ENCODE measurements at places on chromosomes 16 and 17.

GRCh38 chr16:68395815-68396214, 52.5 kb downstream of the SMPD3 start:
- DNase-seq, result no peak

DNA sequence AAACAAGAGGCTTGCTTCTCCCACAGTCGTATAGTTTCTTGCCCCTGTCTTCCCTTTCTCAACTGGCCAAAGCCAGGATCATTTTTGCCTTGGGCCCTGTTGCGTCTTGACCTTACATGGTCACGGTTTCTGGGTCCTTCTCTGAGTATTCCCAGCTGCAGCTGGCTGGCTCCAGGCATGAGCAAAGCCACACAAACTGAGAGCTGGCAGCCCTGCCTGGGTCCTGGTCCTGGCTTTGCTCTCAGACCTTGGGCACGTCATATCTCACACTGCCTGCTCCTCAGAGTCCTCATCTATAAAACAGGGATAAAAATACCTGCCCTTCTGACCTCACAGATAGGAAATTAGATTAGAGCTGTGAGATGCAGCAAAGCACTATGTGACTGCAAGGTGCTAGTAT, 277.6 kb downstream of the CBLN1 start:
- no peak for DNase-seq

GRCh38 chr17:48636177-48637018, 10.2 kb upstream of the HOXB9 start:
- DNase-seq, result peak; percentile 34

DNA sequence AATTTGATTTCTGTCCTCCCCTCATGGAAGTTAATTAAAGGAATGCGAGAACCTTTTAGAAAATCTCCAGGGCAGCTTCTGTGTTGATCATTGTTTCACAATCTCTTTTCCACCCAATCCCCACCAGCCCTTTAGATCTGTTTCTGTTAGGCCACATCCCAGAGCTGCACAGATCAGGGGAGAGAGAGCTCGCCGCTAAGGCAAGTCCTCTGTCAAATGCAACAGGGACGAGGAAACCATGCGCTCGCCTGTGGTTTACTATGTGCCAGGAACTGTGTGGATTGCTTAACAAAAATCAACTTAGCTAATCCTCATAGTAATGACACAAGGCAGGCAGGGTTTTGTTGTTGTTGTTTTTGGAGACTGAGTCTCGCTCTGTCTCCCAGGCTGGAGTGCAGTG, 115.4 kb downstream of the SALL1 start:
- DNase-seq, result no peak

DNA sequence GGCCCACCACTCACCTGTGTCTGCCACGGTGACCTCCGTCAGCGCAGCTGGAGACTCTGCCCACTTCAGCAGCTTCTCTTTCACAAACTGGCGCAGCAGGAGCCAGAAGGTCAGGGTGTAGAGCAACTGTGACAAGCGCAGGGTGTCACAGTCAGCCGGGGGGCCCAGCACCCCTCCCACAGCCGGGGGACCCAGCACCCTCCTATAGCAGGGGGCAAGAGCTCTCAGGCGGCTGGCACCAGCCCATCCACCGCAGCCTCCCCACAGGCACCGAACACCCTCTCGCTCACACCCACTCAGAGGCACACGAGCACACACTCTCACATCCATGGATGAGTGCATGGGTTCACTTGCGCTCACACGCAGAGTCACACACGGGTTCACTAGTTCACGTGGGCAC, 28.8 kb downstream of the CTU2 start:
- DNase-seq, result no peak

DNA sequence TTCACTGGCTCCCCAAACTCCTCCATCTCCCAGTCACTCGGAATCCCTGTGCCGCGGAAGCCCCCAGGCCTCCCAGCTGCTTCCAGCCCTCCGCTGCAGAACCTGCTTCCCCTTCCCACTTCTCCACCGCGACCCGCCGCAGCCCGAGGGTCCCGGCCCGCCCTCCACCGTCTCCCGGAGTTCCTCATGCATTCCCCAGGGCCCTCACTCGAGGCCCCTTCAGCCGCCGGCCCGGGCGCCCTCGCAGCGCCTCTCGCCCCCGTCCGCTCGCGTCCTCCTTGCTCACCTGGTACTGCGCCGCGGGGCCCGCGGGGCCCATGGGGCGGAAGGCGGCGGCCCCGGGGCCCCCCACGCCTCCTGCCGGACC, 329 bp downstream of the SMARCD2 start:
- DNase-seq, result no peak

- no peak for DNase-seq
Observed at GRCh38 chr17:80486692-80487091, 10.3 kb upstream of the NPTX1 start.

All from nucleus accumbens (tissue), 56 donors.